ENCODE measurements at places on chromosomes 7 and 10.

DNA sequence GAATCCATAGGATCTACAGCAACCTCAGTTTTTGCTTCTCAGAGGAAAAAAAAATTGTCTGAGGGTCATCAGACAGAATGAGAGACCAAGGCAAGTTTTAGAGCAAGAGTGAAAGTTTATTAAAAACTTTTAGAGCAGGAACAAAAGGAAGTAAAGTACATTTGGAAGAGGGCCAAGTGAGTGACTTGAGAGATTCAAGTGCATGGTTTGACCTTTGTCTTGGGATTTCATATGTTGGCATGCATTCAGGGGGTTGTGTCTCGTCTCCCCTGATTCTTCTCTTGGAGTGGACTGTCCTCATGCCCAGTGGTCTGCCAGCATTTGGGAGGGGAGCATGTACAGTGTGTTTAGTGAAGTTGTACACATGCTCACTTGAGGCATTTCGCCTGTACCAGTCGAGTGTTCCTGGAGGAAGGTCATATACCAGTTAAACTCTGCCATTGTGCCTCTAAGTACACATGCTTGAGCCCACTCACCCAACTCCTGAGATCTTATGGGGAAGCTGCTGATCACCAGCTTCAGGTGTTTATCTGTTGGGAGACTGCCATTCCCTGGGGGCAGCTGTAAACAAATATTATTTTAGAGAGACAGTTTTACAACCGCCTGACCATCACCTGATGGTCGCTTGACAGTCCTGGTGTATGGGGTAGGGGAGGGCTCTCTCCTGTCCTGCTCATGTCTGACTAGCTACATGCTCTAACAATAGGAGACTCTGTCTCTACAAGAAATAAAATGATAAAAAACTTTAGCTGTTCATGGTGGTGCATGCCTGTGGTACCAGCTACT is 109.4 kb downstream of the EEPD1 start:
- no peak for DNase-seq

DNA sequence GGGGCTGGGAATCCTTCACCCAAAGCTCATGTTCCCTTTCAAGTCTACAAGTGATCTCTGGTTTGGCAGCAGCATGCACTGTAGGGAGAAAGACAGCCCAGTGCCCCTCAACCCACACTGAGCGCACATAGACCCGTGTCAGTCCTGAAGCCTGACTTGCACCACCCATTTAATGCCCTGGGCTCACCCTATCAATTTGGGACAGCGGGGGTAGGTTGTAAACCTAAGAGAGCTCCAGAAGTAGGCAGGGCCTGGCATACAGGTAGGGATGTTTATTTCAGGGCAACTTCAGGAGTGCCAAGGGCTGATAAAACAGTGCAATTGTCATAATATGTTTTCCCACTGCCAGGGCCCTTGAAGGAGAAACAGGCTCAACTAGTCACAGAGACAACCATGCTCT is 3.5 kb upstream of the ATP6V0E2 start:
- DNase-seq: no peak

DNA sequence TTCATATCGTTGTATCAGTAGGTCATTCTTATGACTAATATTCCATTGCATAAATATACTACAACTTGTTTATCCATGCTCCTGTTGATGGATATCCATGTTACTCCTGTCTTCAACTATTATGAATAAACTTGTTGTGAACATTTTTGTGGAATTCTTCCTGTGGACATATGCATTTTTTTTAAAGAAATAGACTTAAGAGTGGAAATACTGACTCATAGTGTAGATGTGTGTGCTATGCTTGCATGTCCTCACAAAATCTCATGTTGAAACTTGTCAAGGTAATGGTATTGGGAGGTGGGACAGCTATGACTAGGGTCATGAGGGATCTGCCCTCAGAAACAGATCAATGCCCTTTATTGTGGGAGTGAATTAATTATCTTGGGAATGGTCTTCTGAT is 240.5 kb upstream of the PRSS58 start:
- DNase-seq: no peak

GRCh38 chr7:141227454-141227853 is 153.6 kb downstream of the TMEM178B start:
- DNase-seq: peak; percentile 26

DNA sequence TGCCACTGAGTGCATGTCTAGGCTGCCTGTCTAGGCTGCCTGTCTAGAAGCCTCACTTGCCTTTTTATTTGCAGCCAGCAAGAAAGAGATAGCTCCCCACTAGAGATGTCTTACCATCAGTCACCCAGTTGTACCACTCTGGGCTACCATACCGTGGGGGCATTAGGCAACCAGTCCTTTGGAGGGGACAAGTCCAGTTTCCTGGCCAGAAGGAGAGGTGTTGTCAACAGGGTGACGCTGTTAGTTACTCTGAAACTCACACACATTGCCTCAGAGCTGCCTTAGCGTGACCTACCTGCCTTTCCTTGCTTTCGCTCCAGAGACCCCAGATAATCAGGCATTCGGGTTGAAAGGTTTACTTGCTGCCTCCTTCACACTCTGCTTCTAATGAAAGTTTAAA is 155.4 kb downstream of the CELF2 start:
- DNase-seq: no peak

- no peak for DNase-seq
These were observed 153.9 kb downstream of the ACTR3B start for GRCh38 chr7:152913492-152913891.

DNA sequence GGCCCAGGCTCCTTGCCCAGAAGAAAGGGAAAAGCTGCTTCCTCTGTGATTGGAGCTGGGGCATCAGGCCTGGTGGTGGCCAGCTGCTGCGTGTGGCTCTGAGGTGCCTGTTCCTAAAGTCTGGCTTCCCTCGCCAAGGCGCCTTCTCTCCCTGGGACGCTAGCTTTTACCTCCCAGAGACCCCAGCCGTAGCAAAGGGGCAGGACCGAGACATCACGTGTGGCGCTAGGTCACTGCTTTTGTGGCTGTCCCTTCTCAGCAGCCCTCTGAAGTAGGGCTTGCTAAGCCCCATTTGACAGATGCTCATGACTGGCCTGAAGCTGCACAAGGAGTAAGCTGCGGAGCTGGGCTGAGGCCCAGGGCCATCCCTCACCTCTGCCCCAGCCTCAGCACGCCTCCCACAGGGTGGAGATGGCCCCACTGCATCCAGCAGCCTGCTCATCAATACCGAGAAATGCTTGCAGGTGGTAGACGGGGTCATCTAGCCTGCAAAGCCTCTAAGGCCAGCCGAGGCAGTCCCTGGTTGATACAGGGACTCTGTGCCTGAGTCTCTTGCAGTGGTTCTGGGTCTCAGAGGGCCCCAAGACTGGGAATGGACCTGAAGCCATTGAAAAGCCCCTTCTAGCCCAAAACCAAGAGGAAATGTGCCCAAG is 171.2 kb downstream of the LCOR start:
- no peak for DNase-seq

DNA sequence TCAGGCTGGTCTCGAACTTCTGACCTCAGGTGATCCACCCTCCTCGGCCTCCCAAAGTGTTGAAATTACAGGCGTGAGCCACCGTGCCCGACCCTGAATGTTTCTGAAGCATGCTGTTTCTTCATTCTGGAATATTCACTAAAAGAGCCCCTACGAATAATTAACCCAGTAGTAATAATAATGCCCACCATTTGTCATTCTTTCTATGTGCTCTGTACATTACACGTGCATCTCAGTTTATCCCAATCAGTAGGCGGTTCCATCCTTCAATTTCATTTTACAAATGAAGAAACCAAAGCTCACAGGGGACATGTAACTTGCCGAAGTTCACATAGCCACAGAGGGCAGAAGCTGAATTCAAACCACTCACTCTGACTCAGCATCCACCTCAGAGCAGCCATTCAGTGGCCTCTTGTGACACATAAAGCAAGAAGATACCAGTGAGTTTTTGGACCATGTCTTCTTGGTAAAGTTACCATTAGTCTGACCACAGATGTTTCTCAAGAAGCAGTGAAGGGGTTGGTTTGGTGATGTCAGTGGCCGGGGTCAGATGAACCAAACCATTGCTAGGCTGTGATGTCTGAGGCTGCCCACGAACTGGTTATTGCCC is 71.9 kb upstream of the DUSP5 start:
- DNase-seq: no peak

- no peak for DNase-seq
These were observed 28.6 kb upstream of the DMBT1 start for GRCh38 chr10:122531939-122532338.

DNA sequence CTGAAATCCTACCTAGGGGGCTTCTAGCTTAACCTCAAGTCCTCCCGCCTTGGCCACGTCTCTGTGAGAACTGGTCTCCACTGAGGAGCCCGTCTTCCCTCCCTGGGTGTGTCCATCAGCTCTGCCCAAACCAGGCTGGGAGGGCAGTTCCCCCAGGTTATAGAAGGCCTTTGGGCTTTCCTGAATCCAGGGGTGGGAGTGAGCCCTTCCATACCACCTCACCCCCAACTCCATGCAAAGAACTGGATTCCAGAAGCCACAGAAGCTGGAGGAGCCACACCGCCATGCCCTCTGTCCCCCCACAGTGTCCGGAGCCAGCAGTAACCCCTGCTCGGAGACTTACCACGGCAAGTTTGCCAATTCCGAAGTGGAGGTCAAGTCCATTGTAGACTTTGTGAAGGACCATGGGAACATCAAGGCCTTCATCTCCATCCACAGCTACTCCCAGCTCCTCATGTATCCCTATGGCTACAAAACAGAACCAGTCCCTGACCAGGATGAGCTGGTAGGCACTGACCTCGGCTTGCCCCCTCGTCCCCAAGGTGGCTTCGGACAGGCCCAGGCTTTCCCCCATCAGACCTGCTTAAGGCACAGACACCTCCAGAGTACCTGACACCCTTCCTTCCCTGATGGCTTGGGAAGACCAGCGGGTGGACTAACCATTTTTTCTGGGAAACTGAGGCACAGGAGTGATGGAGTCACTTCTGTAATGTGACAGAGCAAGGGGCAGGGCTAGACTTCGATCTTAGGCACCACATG is 4.7 kb downstream of the CPA1 start:
- DNase-seq: no peak

DNA sequence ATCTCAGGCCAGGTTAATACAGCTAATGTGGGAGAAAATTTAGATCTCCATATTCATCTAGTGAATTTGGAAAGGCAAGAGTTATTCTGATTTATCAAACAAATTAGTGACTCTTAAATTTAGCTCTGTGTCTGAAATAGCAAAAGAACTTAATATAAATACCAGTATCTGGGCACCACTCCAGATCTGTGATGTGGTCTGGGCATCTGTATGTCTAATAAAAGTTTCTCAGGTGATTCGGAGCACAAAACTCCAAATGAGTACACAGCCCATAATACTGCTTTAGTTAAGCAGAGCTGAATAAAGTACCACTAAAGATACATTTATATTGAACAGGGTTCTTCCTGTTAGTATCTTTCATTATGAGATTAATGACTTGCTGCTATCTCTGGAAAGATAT is 261.4 kb downstream of the BAMBI start:
- peak; percentile 58 for DNase-seq

DNA sequence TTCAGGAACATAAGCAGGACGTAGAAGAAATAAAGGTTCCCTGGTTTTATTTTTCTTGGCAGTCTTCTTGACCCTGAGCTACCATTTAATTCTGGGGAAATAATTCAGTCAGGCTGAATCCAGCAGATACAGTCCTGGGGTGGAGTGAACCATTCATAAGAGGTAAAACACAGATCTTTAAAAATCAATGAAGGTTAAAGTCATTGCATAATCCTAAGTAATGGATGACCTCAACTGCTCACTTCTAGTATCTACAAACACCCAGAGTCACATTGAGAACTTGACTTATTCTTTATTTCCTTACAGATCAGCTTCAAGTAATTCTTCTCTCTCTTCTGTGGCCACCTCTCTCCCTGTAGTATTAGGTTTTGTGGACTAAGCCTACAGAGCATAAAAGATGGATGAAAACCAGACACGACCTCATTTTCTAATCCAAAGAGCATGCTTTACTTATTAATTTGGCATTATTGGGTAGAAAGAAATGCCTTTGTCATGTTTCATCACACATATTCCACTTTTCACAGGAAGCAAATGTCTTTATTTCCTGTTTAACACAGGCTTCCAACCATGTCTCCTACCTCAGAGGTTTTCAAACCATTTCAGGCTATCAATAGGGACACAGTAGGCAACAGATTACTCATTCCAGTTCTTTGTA is 182.3 kb upstream of the IMMP2L start:
- DNase-seq: no peak

GRCh38 chr7:34664755-34665154 is 6.7 kb downstream of the NPSR1 start:
- no peak for DNase-seq

GRCh38 chr10:4514445-4515108 is 311.4 kb upstream of the AKR1E2 start:
- no peak for DNase-seq

GRCh38 chr10:97321804-97322190 is 2.7 kb downstream of the FRAT1 start:
- DNase-seq: peak; percentile 85

- peak; percentile 94 for DNase-seq
These were observed 49.3 kb downstream of the PPP1R17 start for GRCh38 chr7:31735991-31736982.

DNA sequence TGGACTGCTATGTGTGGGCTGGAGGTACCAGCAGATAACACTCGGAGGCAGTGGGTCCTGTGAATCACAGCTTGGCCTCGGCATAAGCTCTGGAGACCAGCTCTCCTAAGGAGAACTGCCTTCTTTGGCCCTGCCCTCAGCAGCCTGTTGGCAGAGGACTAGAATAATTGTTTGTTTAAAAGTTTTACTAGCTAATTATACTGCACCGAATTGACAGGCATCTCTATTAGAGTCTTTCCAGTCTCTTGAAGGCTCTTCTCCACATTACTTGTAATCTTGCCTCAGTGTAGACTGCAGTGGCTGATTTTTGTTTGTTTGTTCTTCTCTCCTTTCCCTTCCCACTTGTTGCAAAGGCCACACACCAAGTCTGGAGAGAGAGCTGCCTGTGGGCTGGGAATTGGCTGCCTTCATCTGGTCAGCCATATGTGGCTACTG is 183.2 kb downstream of the AUTS2 start:
- no peak for DNase-seq

DNA sequence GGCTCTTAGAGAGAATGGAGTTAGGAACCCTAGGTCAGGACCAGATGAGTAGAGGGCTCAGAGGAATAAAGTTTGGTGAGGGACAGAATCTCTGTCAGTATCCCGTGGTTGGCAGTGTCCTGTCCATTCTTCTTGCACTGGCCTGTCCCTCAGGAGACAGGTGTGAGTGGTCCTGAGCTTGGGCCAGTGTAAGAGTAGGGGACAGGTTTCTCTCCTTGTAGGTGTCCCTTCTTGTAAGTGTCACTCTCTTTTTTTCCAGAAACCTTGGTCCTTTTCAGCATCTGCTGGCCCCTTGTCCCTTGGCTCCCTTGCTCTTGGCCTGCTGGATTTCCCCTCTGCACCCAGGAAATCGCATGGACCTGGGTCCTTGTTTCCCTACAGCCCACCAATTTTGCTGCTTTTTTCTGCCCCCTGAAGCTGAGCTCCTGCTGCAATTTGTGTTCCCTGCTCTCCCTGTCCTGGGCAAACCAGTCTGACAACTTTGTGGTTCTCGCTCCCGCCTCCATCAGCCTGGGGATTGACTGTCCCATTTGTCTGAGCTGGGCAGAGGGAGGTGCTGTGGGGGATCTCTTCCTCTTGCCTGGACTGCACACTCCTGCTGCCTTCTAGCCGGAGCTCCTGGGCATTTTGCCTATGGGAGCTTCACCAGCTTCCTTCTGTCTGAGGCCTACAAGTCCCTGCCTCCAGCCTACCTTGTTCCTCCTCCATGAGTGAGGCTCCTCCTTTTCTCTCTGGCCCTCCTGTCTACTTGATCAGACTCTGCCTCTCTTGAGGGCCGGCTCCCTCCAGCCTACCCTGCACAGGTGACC is 6.5 kb downstream of the TSPAN14 start:
- DNase-seq: peak; percentile 64

- DNase-seq: no peak
These were observed 212.4 kb upstream of the BMPER start for GRCh38 chr7:33692956-33693355.

Measured in eye (tissue), 1 donor.